Stimulated activated CD8-positive, alpha-beta memory T cell treated with anti-CD3 and anti-CD28 coated beads, Interleukin-2, amount 100 ng/mL, for 1 hour (primary cell): ENCODE measurements at places on chromosomes 13 and 19.

- no peak for DNase-seq
These were observed 105.8 kb downstream of the DPF1 start for GRCh38 chr19:38118176-38118575.

DNA sequence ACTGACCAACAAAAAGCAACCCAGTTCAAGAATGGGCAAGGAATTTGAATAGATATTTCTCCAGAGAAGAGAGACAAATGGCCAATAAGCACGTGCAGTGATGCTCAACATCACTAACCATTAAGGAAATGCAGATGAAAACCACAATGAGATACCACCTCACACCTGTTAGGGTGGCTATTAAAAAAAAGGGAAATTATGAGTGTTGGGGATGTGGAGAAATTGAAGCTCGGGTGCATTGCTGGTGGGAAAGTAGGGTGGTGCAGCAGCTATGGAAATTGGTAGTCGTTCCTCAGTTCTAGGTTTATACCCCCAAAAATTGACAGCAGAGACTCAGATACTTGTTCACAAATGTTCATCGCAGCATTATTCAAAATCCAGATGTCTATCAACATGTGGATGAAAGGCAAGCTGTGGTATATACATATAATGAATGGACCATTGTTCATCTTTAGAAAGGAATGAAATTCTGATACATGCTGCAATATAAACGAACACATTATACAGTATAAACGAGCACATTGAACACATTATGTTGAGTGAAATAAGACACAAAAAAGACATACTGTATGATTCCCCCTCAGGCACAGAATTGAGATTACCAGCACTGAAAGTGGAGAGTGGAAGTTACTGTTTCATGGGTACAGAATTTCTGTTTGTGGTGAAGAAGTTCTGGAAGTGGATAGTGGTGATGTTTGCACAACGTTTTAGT lies 927 bp downstream of the CHAMP1 start:
- DNase-seq = no peak

DNA sequence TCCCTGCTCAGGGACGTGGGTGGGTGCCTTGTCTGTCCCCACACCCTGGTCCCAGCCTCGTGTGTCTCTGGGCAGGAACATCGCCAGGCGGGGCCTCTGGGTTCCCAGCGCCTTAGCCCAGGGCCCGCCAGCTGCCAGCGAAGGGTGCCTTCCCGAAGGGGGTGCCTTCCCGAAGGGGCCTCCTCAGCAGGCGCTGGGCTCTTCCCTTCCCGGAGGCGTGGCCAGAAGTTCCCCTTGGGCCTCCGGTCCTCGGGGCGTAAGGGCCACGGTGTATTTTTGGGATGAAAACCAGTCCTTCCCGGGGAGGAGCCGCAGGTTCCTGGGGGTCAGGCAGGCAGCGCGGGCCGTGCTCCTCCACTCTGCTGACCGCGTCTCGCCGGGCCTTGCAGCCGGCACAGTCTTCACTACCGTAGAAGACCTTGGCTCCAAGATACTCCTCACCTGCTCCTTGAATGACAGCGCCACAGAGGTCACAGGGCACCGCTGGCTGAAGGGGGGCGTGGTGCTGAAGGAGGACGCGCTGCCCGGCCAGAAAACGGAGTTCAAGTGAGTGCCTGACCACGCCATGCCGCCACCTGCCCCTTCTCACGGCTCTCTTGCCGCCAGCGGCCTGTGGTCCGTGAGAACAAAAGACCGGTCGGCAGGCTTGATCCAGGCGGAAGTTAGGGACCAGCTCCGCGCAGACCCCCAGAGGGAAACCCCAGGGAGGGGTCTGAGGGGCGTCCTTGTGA lies 6.9 kb downstream of the BSG start:
- DNase-seq = no peak

GRCh38 chr19:44988896-44989556 lies 12.2 kb upstream of the RELB start:
- peak; percentile 38 for DNase-seq

DNA sequence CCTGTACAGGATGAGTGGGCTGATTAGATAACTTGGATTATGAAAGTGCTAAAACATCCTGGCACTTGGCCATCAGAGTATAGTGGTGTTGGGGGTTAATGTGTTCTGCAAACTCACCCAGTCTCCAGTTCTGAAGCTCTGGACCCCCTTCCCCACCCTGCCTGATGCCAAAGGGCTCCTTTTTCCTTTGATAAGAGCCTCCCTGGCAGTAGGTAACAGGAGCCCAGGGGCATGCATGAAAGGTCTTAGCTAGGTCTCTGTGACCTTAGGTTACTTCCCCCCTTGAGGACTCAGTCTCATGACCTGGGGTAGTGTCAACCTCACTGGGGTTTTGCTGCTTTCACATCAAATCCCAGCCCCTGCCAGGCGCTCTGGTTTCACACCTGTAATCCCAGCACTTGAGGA lies 2.5 kb downstream of the RPS28 start:
- no peak for DNase-seq

GRCh38 chr13:77979721-77980385 lies 61.2 kb upstream of the EDNRB start:
- no peak for DNase-seq
